SJCRH30 (cell line): ENCODE measurements at places on chromosomes 6 and 20. TPM values are rescaled to one million over a fixed set of nuclear protein-coding genes. Genes with fewer than 3 reads are reported as not detected.

- DNase-seq = no peak
Measured at GRCh38 chr6:127404594-127405178, 54.5 kb downstream of the KIAA0408 start.

LY6G5C gene
- total RNA-seq = 0.25 and 1.6 TPM in 2 replicates

DNA sequence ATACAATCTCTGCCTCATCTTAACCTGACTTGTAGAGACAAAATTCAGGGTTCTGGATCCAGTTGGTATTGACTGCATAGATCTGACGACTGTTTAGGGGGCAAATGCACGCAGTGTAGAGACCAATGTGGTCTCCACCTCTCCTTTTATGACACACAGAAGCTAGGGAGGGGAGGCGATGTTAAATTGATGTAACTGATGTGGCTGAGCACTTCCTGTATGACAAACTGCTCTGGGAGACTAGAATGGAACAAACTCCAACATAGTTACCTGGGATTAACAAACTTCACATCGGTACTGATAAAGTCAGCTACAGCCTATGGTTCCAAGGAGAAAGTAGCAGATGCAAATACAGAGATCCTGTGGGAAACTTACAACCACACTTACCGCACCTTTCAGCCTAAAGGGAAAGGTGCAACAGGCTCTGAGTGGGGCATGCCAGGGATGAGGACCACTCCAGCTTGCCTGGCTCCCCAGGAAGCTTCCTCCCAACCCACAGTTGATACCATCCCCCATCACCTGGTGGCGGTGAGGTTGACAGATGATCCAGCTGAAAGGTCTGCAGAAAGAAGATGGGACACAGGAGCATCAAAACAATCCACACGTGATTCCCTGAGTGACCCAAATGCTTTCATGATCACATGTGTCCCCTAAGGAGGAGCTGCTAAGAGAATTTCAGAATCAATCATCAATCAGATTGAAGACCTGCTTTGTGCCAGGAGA lies 60.6 kb upstream of the MRPS10 start:
- DNase-seq = no peak

- DNase-seq = no peak
Measured at GRCh38 chr6:90293319-90293953, 3.2 kb downstream of the BACH2 start.

GRCh38 chr6:53014744-53015143 lies 19.7 kb upstream of the GSTA4 start:
- no peak for DNase-seq

- no peak for DNase-seq
Measured at GRCh38 chr6:79225717-79226599, 8.5 kb downstream of the HMGN3 start.

- no peak for DNase-seq
Measured at GRCh38 chr6:138891255-138891986, 95.5 kb downstream of the ECT2L start.

DNA sequence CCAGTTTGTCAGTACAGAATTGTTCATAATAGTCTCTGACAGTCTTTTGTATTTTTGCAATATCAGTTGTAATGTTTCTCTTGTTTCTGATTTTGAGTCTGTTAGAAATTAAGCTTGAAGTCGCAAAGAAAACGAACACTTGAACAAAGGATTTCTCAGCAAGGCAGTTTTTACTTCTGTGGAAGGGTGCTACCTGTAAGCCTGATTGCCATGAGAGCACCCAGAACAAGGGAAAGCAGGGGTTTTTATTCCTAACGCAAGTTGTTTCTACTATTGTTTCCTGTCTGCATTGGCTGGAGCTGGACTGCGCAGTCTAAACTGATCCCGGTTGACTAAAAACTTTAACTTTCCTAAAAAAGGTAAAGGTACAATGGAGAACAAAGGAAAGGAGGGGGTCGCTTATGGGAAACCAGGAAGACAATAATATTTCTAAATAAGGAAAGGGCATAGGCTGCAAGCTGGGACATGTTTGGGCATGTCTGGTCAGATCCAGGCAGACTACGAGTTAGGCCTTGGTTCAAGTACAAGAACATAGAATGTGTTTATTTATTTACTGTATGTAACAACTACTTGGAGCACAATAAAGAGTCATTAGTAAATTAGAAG lies 28.5 kb downstream of the HLA-B start:
- no peak for DNase-seq

DNA sequence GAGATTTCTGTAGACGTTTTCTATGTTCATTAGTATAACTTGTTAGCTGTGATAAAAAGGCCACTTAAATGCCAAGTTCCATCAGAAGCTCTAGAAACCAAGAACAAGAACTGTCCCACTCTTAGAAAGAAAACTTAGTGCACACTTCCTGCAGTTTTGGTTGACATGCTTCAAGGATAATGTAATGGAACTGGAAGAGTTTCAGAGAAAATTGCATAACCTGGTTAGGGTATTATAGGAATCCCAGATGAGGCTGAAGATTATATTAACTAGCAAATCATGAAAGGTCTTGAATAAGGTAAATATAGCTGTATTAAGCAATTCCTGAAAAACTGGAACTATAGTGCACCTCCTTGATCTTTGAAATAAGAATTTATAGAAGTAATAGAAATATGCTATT lies 1.8 kb upstream of the PHACTR2 start:
- DNase-seq = peak; percentile 20

DNA sequence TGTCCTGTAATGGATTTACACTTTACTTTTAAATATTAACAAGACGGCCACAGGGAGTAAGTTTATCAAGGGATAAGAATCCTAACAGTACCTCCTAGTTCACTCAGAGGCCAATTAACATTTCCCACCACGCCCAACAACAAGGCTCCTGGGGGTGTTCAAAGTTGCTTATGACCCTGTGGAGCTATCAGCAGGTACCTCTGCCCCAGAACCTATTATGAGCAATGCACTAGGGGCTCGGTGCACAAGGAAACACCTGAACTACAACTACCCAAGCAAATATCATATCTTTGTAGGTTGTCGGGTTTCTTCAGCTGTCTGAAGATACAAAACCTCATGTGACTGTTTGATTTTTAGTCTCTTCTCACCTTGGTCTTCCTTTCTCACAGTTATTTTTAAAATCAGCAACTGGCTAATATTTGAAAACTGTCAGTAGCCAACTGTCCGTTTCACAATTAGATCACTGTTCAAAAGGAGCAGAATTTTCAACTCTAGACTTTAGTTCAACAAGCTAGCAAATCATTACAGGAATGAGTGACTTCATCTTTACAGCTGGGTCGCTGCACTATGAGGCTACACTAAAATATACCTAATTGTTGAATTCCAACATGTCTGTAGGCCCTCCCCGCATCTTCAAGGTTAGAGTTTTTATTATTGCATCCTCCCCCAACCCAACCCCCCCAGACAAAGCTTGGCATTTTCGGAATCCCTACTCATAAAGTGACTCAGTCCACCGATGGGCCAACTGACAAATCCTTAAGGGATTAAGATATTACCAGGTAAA lies 38.1 kb downstream of the B4GALT5 start:
- no peak for DNase-seq

TBXT gene
- total RNA-seq = 0.20 TPM in 1 of 2 replicates, not detected in the other

- peak; percentile 66 for DNase-seq
Measured at GRCh38 chr20:32155017-32155981, 45.8 kb downstream of the TM9SF4 start.

PEX6 gene
- total RNA-seq = 11.4 and 11.5 TPM in 2 replicates

GRCh38 chr6:159693894-159694545 lies 979 bp upstream of the SOD2 start:
- DNase-seq = peak; percentile 98

MEP1A gene
- total RNA-seq = not detected in 2 replicates

- peak; percentile 24 for DNase-seq
Measured at GRCh38 chr6:42374018-42374669, 77.6 kb downstream of the TRERF1 start.

HMGCLL1 gene
- total RNA-seq = not detected in 2 replicates

- no peak for DNase-seq
Measured at GRCh38 chr6:122389704-122390372, 9.6 kb upstream of the HSF2 start.

DNA sequence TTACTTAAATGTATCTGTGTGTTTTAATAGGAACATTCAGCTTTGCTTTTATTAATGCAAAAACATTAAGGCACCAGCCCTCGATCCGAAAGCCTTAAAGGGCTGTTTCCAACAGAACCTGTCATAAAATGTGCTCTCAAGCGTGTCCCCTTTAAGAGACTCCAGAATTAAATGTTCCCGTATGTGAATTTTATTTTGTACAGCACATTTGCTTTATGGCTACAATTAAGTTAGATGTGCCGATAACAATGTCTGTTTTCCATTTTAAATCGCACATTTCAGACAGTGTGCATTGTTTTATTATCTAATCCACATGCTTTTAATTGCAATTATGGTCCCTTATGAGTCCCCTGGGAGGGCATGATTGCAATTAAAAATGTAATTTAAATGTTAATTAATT lies 198.9 kb downstream of the TSHZ2 start:
- no peak for DNase-seq

- no peak for DNase-seq
Measured at GRCh38 chr6:111562246-111562645, 43.4 kb downstream of the TRAF3IP2 start.

- DNase-seq = no peak
Measured at GRCh38 chr6:165487950-165488349, 175.1 kb downstream of the PDE10A start.

SIRPB2 gene
- total RNA-seq = not detected in 2 replicates

DNA sequence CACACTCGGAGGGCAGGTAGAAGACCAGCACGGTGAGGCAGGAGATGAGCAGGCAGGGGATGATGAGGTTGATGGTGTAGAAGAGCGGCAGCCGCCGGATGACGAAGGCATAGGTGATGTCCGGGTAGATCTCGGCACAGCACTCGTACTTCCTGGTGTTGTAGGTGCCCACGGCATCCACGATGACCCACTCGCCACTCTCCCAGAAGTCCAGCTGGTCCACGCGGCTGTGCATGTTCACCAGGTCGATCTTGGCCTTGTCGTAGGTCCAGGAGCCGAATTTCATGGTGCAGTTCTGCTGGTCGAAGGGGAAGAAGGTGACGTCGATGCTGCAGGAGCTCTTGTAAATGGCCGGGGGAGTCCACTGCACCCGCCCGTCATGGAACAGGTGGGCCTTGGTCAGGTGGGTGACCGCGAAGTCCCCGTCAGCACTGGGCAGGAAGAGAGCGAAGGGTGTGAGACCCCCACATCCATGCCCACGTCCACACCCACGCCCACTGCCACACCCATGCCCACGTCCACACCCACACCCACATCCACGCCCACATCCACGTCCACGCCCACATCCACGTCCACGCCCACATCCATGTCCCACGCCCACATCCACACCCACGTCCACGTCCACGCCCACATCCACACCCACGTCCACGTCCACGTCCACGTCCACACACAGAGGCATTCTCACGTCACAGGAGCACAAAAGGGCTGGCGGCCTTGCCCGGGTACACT lies 10.4 kb downstream of the CHRNA4 start:
- DNase-seq = no peak

- peak; percentile 44 for DNase-seq
Measured at GRCh38 chr20:48384147-48384818, 443.5 kb downstream of the PREX1 start.

DNA sequence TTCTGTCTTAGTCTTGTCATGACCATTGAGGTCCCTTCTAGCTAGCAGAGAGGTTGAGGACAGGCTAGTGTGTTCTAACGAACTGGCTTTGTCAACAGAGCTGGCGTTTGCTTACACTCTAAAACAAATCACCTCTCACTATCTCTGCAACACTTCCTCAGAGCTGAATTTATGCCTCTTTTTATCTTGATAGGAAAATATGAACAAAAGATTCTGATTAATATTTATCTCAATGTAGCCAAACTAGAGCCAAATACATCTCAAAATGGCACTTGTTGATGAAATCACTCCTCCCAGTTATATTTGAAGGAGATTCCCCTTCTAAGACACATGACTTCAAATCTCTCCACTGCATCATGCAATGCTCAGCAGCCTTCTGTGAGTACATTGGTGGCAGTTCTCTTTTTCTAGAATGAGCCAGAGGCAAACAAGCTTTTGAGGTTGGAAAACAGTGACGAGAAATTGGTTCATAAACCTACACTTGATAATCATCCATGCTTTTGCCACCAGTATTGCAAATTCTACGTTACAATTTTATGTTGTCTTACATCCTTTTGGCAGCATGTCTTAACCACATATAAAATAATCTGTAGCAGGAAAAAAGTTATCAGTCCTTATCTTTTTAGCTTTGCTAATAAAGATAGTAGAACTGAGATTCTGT lies 615.7 kb upstream of the CITED2 start:
- DNase-seq = no peak

PSMB9 gene
- total RNA-seq = 0.18 TPM in 1 of 2 replicates, not detected in the other

NNAT gene
- not detected in 2 replicates for total RNA-seq

DNA sequence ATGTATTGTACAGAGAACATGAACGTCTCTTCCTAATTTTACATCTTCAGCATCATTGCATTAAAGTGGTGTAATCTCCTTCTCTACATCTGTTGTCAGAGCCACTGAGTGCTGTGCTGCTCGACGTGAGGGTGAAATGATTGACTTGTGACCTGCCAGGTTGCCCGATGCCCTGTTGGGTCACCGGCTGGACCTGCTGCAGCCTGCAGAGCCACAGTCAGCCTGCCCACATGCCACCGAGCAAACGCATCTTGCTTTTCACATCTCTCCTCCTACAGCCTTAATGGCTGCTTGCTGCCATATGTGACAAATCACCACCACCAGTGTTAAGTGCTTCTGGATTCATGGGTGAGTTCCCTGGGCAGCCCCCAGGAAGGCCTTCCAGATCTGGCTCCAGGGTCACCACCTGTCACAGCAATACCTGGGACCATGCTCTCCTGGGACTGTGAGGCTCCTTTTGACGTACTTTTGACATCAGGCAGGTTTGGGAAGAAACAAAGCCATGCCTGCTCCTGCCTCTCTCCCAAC lies 80.3 kb downstream of the ASXL1 start:
- peak; percentile 0 for DNase-seq

GRCh38 chr20:61573415-61574305 lies 321.6 kb downstream of the CDH4 start:
- no peak for DNase-seq

DNA sequence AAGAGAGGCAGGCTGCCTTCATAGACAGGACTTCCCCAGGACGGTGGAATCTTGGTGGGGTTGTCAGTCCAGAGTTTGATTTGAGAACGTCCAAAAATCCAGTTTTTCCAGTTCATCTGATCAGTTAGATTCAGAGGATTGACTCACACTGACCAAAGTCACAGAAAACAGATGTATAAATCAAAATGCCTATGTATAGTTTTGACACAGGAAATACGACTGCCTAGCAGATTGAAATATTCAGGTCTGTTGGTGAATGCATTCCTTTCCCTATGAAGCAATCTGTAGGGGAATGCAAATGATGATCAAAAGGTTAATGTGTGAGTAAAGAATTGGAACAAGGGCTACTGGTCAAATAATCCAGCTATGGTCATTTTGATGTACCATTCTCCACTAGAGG lies 29.7 kb upstream of the GFOD1 start:
- no peak for DNase-seq

DNA sequence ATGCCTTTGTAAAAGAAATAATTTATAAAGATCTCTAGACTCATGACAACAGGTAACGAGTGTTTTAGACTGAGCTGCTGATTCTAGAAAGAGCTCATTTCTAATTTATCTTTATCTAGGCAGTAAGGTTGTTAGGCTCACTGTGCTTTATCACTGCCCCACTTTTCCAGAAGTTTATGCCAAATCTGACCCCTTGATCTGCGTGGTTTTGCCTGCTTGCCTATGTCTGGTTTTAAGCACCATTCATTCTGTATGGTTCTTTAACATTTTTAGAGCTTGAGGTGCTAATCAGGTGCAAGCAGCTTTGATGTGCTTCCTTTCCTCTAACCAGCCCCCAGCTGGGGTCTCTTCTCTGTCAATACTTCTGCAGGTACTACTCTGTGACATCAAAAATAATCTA lies 49.7 kb upstream of the GCLC start:
- no peak for DNase-seq
